ENCODE measurements at places on chromosomes 12 and 14.

DNA sequence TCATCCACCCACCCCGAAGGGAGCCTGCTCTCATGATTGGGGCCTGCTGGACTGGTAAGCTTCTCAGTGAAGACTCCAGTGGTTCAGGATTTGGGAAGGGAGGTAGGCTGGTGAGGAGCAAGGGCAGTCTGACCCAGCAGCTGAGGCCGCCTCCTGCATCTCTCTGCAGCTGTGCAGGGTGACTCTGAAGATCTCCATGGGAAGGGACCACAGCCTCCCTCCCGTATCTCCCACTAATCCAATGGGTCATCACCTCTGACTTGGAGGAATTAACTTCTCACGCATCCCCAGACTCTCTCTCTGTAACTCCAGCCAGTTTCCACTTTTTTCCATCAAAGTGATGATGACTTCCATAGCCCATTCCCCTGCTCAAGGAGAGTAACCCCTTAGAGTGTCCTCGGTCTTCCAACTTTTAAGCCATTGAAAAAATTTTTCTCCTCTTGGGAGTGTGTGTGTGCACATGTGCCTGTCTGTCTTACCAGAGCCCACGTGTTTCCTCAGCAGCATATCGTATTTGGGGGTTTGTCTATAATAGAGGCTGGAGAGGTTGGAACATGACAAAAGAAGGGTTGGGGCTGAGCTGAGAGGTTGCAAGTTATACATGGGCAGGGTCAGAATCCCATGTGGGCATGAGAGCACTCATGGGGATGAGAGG, 11.3 kb downstream of the CLSTN3 start:
- DNase-seq, result no peak

DNA sequence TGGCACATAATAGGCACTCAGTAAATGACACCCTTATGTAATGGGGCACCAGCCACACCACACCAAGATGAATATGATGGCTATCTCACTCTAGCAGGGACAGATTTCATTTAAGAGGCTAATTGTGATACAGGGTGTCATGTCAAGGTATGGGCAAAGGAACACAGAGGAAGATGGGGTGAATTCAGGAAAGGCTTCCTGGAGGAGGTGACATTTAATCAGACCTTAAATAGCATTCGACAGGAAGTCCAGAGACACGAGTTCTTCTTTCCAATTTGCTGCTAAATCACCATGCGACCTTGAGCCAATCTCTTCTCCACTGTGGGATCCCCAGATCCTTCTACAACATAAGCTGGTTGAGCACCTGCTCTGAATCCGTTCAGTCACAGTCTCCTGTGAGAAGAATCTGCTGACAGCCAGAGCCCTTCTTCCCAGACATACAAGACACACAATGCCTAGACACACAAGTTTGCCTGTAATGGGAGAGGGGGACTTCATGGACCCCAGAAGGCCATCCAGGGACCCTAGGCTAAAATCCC, 1.5 kb upstream of the DTX1 start:
- no peak for DNase-seq

DNA sequence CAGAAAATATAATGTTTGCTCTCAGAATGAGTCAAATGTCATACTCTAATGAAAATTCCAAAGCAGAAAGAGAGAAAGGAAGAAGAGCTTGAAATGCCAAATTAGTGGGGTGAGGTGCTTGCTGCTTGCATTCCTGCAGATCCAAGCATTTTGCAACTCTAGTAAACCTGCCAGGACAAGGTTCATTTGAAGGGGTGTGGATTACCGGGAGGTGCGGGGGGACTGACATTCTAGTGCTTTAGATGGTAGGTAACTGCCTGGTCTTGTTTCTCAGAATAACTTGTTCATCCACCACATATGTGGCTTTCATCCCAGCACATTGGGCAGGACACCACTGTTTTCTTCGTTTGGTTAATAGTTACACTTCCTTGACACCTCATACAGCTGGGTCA, 144.4 kb downstream of the AKAP6 start:
- DNase-seq, result no peak

GRCh38 chr14:24439830-24440605, 2.6 kb downstream of the SDR39U1 start:
- no peak for DNase-seq

GRCh38 chr12:9707864-9708808, 24.8 kb downstream of the CLECL1 start:
- DNase-seq, result peak; percentile 30

GRCh38 chr14:99529899-99530298, 48.7 kb downstream of the CCNK start:
- no peak for DNase-seq

- no peak for DNase-seq
Measured at GRCh38 chr12:132222096-132222807, 78.0 kb downstream of the NOC4L start.

- DNase-seq, result no peak
Measured at GRCh38 chr12:25102402-25102801, 92.6 kb downstream of the DNAI7 start.

DNA sequence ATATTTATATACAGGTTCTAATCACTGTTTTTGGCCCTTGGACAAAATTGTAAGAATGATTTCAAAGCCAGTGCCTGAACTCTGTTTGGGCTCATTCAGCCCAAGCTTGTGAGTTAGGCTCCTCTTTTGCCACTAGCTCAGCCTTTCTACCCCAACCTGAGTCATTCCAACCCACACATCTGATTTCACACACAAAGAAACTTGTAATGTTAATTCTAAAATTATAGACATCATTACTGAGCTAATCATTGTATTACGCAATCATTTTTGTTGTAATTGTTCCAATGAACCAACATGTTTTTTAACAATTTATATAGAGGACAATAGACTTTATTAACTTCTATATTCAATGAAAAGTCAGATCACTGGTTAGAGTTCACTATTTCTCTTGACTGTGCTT, 441.1 kb downstream of the ETNK1 start:
- no peak for DNase-seq

DNA sequence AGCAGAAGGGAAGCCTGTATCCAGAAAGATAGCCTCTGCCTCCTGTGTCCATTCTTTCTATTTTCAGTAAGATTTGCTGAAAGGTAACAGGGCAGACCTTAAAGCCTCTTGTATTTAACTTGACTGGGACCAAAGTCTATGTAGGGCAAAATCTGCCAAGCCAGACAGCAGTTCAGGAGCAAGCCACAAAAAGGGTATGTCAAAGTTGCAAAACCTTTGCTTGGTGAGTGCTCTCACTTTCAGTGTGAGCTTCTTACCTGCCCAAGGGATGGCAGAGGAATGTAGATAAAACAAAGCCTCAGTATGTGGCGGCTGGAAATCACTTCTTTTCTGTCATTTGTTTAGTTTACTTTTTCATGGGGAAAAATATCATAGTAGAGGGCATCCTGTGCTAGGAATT, 63.1 kb downstream of the PLEKHG7 start:
- DNase-seq, result no peak

DNA sequence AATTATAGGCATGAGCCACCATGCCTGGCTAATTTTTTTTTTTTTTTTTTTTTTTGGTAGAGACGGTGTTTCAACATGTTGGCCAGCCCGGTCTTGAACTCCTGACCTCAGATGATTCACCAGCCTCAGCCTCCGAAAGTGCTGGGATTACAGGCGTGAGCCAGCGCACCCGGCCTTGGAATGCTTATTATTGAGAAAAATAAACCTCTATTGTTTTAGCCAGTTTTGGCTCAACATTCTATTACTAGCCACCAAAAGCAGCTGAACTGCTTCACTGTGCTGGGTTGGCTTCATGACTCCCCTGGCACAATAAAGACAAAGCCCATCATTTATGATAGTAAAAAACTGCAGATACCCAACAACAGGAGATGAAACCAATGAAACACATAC, 93.5 kb upstream of the CEP83 start:
- peak; percentile 26 for DNase-seq

- peak; percentile 99 for DNase-seq
Measured at GRCh38 chr14:24241829-24242443, 487 bp downstream of the TINF2 start.

DNA sequence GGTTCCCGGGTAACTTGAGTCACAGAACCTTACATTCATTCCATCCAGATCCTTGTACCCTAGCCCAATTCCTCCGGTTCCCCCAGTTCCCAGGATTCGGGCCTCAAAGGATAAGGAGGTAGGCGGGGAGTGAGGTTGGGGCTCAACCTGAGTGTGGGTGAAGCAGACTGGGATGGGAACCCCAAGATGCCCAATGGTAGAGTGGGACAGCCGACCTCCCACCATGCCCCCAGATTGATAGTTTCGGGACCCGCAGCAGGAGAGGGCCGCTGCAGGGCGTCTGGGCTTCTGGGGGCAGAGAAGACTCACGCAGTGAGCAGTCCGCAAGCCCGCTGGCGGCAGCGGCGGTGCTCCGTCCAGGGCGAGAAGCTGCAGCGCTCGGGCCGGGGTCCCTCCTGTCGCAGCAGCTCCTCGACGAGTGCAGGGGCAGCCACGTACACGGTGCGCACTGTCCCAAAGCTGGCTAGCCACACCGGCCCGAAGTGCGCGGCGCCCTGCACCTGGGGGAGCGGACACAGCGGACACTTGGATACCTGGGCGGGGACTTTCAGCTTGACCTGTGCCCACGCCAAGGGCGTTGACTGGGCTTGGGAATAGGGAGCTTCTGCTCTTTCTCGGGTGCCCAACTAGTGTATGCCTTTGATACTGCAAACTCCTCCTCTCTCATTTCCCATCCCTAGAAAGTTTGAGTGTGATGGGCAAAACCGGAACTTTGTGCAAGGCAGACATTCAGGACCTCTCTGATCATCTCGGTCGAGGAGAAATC, 997 bp downstream of the CYP27B1 start:
- no peak for DNase-seq

DNA sequence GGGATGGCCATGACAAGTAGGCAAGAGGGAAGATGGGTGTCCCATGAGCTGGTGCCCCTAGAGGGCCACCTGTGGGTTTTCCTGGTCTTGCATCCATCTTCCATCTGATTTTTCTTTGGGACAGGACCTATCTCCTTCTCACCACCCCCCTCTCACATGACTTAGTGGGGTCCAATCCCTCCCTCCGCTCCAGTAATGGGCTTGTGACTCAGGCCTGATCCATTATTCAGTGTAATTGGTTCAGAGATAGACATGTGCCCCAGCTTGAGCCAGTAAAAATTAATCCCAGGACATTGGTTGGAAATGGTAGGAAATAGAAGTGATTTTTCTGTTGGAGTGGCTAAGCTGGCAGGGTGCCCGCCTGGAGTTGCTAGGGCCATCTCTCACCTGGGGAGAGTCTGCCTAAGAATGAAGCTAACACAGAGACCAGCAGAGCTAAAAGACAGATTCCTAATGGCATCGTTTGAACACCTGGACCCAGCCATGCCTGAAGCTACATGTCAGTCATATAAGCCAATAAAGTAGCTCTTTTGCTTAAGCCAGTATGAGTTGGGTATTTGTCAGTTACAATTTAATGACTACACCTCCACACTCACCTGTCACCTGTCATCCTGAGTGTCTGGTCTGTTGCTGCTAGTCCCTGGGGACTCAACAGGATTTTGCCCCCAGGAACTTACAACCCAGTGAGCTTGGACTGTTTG, 14.7 kb downstream of the RASAL1 start:
- DNase-seq, result no peak

DNA sequence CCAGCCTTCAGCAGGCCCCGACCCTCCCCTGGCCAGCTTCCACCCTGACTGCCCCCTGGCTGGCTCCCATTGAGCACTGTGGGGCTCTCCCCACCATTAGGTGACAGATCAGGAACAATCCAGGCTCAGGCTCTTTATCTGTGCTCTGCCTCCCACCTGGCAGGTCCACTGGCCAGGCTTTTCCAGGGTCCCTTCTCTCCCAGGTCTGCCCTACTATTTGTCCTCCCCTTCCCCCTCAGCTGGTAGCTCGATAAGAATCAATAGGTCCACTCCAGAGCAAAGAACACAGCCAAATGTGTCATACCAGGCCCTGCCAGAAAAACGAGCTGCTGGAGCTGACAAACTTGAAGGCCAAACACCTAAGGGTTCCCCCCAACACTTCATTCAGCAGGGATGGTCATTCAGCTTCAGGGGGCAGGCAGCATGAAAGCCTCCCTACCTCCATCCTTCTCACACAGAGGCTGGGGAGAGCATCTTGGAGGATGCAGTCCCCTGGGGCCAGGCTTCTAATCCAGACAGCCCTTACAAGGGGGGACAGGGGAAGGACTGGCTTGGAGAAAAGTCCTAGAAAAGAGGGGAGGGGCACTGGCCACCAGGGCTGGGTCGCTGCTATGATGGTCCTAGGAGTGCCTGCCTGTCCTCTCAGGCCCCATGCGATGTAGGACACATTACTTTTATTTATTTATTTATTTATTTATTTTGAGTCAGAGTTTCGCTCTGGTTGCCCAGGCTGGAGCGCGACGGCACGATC, 1.9 kb upstream of the KRT18 start:
- DNase-seq, result no peak

DNA sequence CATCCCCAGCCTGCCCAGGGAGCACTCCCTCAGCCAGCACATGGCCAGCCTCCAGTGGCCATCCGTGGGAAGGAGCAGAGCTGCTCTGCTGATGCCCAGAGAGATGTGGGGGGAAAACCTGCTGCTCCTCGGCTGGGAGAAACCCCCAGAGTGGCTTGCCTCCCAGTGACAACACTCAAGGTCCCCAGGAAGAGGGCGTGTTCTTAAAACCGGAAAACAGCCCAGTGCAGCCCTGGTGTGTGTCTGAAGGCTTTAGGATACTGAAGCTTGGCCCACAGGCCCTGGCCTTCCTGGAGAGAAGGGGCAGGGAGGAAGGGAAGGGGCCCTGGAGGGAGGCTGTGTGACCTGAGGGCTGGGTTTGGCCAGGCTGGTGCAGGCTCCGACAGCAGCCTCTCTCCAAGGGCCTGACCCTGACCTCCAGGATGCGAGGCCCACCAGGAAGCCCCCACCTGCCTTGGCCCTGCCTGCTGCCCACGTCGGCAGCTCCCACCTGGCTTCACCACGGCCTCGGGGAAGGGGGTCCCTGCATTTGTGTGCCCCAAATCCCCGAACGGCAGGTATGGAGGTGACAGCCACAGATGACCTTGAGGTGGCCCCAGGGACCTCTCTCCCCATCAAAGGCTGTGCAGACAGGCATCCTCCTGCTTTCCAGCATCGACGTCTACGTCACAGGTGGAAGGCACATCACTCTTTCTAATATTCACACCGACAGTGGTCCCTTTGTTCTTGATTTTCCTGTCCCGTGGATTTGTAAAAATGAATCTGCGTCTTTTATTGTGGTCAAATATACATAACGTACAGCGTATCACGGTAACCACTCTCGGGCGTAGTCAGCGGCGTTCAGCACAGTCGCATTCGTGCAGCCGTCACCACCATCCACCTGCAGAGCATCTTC, 190.0 kb upstream of the C14orf180 start:
- DNase-seq, result no peak

DNA sequence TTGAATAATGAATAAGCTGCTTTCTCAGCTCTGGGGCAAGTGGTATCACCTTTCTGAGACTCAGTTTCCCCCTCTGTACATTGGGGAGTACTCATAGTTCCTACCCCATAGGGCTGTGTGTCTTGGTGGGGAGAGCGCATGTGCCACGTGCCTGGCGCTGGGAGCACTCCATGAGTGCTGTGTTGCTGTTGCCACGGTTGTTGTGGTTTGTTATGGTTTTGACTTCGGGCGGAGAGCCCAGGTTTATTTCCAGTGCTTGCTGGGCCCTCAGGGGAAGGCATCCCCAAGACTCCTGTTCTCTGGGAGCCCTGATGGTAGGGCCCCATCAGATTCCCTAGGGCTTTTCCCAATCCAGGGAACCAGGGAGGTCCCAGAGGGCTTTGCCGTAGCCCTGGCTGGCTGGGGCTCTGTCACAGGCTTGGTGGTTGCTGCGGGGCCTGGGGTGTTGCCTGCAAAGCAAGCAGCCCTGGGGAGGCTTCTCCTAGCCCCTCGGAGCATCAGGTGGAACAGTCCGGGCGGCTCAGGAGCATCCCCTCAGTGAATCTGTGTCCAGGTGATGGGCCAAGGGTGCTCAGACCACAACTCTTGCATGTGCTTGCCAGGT, 18.6 kb downstream of the SH2B3 start:
- DNase-seq, result no peak

GRCh38 chr12:109835827-109836226, 2.6 kb upstream of the TRPV4 start:
- DNase-seq, result no peak
